Occipital lobe (tissue), 3 donors: ENCODE measurements at places on chromosomes 13 and 19.
A peak's percentile ranks its signal among the peaks of the same experiment; 100 is the strongest.

GRCh38 chr13:32228330-32229041 is 86.7 kb downstream of the ZAR1L start:
- DNase-seq: no peak

DNA sequence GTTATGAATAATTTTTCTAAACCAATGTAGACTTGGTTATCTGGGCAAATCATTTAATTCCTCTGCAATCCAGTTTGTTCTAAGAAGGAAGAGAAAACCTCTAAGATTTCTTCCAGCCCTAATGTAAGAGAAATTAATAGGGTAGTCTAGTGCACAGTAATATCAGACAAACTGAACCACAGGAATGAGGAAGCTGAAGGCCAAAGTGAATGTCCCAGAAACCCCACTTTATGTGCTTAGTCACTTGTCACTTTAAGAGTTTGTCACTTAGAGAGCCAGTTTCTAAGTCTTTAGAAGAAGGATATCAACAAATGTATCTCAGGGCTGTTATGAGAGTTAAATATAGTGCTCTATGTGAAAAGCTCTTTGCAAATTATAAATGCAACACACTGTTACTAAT is 750.6 kb downstream of the DIAPH3 start:
- no peak for DNase-seq

DNA sequence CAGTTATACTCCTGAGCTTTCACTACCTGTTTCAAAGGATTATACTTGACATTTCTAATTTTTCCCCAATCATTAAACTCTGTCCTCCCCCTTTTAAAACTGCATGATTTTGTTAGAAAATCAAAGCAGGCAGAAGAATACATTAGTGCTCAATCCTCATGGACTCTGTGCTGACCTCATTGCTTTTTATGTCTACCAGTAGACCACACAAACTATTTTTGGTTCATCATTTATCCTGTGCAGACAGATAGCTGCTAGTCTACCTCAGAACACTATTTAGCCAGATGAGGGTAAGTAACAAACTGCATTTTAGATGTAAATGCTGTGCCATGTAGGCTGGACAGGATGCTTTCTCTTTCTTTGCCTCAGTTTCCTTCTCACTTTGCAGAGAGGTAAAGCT is 235.9 kb downstream of the DCT start:
- no peak for DNase-seq

GRCh38 chr13:25904830-25905229 is 147.0 kb downstream of the SHISA2 start:
- DNase-seq: no peak

- no peak for DNase-seq
These were observed 566 bp downstream of the TIMM13 start for GRCh38 chr19:2426611-2427428.

DNA sequence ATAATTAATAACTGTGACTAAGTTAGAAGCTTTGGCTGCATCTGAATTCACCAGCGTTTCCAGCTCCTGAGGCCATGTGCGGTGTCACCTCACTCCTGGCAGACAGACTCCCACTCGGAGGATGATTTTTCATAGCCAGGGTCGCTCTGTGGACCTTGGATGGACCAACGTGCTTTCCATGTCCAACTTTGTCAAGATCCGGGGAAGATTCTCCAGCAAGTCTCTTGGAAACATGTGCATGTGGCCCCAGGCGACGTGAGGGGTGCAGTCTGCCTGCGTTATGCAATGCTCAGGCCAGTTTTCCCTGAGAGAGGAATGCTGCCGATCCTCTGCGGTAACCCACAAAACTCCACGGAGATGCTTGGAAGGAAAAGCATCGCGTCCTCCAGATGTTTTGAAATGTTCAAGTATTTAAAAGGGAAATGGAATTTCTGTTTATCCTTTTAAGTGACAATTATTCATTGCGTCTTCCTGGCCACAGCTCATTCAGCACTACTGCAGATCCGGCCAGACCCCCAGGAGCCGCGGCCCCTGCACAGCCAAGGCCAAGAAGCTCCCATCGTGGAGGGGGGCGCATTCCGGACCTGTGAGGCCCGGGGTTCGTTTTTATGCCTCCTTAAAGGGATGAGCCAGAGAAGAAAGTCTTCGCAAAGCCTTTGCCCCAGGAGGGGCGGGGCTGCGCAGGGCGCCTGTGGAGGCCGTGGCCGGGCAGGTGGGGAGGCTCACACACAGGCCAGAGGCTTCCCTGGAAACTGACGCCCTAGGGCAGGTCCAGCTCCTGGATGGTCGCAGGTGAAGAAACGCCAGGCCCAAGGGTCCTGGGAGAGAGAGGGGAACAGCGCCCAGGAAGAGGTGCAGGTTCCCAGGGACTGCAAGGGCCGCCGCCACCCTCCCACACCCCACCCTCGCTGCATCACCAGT is 46.0 kb downstream of the C13orf46 start:
- no peak for DNase-seq

GRCh38 chr19:1917146-1917545 is 11.9 kb downstream of the ADAT3 start:
- no peak for DNase-seq

- no peak for DNase-seq
These were observed 264.0 kb downstream of the TBC1D4 start for GRCh38 chr13:75217949-75218348.

DNA sequence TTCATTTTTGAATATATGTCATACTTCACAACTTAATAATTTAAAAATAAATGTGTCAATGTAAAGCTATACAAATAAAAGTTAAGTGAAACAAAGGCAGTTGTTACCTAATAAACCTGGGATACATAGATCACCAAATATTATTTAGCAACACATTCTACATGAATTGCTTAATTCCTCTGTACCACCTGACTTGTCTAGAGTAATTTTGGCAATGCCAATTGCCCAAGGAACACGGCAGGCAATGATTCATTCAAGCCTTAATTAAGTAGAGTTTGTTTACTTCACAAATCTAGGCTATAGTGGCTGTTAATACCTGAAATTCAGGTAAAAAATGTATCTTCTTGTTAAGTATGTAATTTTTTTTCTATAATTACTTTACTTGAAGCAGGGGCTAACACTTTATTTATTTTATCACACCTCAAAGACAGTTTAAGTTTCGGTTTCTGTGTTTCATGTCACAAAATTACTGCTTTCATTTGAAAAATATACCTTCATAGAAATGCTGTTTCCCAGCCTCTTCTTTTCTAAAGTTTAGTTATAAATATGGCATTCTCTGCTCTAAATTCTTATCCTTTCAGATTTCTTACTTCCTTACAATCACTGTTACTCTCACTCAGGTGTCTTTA is 705.7 kb downstream of the SLITRK5 start:
- DNase-seq: no peak

GRCh38 chr19:31418055-31418454 is 68.8 kb upstream of the TSHZ3 start:
- no peak for DNase-seq

DNA sequence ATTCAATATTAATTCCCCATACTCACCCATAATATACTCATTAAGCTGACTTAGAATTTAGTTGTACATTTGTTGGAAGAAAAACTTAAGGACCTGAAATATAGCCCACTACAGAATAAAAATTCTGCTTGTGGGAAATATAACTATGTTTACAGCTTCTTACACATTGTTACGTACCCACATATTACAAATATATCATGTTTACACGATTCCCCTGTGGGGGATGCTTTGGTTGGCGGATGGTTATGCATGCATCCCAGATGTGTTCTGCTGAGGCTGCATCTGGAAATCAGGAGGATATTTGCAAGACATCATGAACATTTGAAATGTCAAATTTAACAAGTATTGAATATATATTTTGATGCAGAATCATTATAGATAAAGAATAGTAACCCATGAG is 79.5 kb upstream of the KL start:
- DNase-seq: no peak

DNA sequence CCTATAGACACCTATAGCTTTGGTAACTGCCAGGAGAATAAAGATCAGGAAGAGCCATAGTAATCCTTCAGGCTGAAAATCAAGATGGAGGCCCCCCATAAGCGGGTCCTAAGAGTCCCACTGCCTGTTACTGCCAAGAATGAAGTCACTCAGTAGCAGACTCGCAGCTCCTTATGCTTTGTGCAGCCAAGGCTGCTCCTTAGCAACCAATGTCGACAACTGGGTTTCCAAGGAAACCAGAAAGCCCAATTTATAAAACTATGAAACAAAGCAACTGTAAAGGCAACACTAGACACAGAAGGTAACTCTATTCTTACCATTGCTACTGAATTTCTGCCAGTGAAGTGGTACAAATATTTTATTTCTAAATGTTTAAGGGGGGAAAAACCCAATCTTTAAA is 56.5 kb downstream of the DCLK1 start:
- no peak for DNase-seq

DNA sequence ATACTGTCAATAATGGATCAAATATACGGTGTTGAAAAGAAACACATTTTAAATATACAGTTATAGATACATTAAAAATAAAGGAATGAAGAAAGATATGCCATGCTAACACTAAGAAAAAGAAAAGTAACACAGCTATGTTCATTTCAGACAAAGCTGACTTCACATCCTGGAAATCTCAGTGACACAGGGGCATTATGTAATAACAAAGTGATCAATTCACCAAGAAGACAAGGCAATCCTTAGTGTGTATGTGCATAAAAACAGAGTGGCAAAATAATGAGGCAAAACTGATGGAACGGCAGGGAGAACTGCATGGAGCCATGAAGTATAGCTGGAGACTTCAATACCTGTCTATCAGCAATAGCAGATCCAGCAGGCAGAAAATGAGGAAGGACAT is 13.1 kb downstream of the ZNF14 start:
- no peak for DNase-seq

DNA sequence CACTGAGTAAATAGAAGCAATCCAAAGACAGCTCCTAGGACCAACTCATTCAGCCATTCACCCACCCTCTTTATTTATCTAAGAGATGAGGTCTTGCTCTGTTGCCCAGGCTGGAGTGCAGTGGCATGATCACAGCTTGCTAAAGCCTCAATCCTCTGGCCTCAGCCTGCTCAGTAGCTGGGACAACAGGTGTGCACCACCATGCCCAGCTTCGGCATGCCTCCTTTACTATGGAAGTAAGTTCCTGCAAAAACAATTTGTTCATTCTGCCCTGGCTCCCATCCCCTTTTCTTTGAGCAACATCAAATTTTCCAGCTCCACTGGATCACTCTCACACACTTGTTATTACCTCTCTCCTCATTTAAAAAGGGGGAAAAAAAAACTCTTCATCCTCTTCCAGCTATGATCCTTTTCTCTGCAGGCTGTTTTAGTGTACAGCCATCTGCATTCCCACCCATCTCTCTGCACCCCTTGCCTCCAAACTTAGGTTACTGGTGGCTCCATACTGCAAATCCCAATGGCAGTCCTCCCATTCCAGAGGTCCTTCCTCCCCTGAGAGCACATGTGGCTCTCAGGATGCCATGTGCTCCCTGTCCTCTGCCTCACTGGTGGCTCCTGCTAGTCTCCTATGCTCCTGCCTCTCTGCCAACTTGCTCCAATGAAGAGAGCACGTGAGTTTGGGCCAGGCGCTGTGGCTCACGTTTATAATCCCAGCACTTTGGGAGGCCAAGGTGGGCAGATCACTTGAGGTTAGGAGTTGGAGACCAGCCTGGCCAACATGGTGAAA is 2.2 kb downstream of the ELOF1 start:
- DNase-seq: no peak

GRCh38 chr13:41562083-41562482 is 104.7 kb downstream of the RGCC start:
- peak; percentile 71 for DNase-seq

DNA sequence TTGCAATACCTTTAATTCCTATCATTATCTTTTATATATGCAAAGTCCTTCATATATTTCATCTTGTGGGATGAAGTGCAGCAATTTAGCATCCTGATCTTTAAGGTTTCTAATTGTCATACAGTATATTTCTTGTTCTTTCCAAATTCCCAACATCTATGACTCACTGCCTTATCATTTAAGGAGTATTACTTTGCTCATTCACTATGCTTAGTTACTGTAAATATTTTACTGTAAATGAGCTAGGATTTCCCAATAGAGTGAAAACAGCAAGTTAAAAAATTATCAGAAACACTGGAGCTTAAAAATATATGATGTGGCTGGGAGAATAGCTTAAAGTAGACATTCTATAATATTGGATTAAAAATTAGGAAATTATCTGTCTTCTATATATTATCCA is 69.9 kb downstream of the SLITRK6 start:
- no peak for DNase-seq

GRCh38 chr19:39144290-39145071 is 18.9 kb downstream of the PAK4 start:
- DNase-seq: no peak

DNA sequence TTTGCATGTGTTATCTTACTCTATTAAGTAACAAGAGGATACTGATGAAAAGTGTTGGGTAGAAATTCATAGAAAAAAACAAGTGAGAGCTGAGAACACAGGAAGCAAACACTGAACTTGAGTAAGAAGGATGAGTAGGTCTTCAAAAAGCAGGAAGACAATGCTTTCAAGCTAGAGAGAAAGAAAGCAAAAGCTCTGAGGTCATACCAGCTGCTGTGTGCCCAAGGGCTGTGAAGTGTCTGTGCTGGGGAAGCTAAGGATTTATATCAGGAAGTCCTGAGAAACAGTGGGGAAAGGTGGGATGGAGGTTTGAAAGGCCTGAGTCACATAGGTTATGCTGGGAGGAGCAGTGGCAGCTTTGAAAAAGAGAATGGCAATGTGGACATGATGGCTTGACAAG is 145.5 kb upstream of the MAB21L1 start:
- no peak for DNase-seq

- DNase-seq: peak; percentile 57
These were observed at the start of gene ZNF229 for GRCh38 chr19:44447916-44448674. Gene ZNF229 (minus strand): TSS chr19:44448472. CDS start chr19:44442847, 5,625 bp downstream.

DNA sequence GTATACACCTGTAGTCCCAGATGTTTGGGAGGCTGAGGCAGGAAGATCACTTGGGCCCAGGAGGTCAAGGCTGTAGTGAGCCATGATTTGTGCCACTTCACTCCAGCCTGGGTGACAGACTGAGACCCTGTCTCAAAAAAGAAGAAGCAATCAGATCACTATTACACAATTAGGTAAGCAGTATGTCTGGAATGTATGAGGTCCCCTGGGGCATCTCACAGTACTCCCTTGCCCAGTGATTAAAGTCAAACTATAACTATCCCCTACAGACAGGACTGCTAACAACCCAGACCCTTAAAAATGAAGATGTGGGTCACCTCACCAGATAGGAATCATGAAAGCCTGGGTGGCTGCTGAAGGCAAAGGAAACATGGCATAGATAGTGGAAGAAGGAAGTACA is 9.4 kb upstream of the PAN3 start:
- no peak for DNase-seq

DNA sequence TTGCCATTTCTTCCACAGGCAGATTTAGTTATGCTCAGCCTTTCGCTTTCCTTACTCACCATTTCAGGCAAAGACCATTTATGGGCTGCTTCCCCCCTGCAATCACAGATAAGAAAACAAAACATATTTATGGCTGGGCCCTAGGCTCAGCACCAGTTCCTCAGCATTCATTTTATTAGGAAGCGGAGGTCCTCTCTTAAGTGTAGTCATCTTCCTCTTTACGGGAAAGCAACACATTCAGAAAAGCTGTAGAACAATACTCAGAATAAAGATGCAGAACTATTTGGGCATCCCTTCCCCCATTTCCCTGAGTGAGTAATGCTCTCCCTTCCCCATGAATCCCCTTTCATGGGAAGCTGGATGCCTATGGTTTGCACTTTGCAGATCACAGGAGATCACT is 27.9 kb downstream of the FLT1 start:
- no peak for DNase-seq
